Small intestine (tissue), 16 donors: ENCODE measurements at places on chromosomes 5 and 9. TPM values are rescaled to one million over a fixed set of nuclear protein-coding genes. Genes with fewer than 3 reads are reported as not detected.

- H3K27me3 ChIP-seq, result no peaks in the 10 kb centered on the region
- H3K4me1 ChIP-seq, result no peaks in the 10 kb centered on the region
- H3K36me3 ChIP-seq, result no peaks in the 10 kb centered on the region
- no peak overlapping the region for H3K4me3 ChIP-seq
- DNase-seq, result no peak
Observed at GRCh38 chr5:51484326-51484725, 101.1 kb downstream of the ISL1 start.

DNA sequence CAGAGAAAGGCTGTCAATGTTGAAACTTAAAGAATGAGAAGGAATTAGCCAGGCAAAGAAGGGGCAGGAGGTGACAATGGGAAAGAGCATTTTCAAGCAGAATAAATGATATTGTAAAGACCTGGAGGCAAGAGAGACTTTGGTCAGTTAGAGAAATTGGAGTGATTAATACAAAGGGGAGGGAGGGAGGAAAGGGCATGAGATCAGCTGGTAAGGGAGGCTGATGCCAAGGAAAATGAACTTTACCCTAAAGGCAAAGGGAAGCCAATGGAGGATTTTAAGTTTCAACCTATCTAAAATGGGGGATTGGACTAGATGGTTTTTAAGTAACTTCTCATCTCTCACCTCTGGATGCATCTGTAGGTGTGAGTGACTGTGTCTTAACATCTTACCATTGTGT is 23.3 kb downstream of the C5 start:
- H3K27me3 ChIP-seq, result no peaks in the 10 kb centered on the region
- DNase-seq, result peak; percentile 83
- no peak overlapping the region for H3K4me3 ChIP-seq
- no peak overlapping the region for H3K27ac ChIP-seq
- no peaks in the 10 kb centered on the region for H3K4me1 ChIP-seq

- no peak overlapping the region for H3K27ac ChIP-seq
- peaks cover 5% of the 10 kb centered on the region for H3K27me3 ChIP-seq
- H3K36me3 ChIP-seq, result no peaks in the 10 kb centered on the region
- no peak overlapping the region for H3K4me3 ChIP-seq
Observed at GRCh38 chr5:135890867-135891266, 4.8 kb downstream of the IL9 start.

ANKRD31 gene
- polyA plus RNA-seq, result 0.27 TPM

CDH9 gene
- polyA plus RNA-seq, result 3.5 TPM
